ENCODE measurements at places on chromosomes 6 and 20. TPM values are rescaled to one million over a fixed set of nuclear protein-coding genes. Genes with fewer than 3 reads are reported as not detected.

DNA sequence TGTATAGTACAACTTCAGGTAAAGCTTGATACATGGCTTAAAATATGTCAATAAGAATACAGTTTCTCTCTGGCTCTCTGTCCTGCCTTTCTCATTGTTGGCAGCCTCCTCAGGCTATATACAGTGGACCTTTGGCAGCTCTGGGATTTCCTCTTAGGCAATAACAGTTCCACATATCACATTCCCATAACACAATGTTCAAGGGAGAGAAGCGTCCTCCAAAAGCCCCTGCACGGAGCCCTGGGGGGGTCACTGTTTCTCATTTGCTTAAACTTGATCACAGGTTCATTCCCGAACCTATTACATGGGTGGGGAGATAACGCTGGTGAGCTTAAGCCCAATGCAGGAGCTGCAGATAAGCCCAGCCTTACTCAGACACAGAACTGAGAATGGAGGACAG, 4.4 kb upstream of the FLRT3 start:
- peak; percentile 37 for DNase-seq

DNA sequence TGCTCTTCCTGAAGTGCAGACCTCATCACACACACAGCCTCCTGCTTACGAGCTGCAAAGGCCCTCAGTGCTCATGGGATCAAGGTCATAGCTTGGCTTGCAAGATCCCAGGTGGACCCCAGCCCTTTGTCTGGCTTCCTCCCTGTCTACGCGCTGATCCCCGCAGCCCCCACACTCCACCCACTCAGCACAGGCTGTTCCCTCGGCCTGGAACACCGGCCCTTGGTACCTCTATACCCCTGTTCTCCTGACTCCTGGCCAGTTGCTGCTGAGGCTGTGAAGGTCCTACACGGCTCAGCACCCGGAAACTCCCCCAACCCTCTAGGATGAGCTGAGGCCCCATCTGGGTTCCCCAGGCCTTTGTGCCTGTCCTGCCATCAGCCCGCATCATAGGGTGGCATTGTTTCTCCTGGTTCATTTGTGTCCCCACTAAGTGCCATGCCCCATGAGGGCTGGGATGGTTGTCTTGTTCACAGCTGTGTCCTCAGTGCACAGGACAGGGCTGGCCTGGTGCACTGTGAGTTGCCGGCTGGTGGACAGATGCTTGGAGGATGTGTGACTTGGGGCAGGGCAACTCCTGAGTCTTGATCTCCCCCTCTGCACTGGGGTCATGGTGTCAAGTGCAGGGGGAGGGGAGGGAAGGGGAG, 57.0 kb downstream of the ADNP start:
- DNase-seq, result no peak

The RSPH9 gene
- polyA plus RNA-seq, result 4.5 TPM

The SYCP2L gene
- 3.1 TPM for polyA plus RNA-seq
